ENCODE measurements at places on chromosomes 5 and 9. TPM values are rescaled to one million over a fixed set of nuclear protein-coding genes. Genes with fewer than 3 reads are reported as not detected.

- no peak for DNase-seq
Measured at GRCh38 chr5:79983618-79984017, 7.4 kb downstream of the MTX3 start.

GRCh38 chr5:72246954-72247442 is 73.0 kb downstream of the MRPS27 start:
- no peak for DNase-seq

DNA sequence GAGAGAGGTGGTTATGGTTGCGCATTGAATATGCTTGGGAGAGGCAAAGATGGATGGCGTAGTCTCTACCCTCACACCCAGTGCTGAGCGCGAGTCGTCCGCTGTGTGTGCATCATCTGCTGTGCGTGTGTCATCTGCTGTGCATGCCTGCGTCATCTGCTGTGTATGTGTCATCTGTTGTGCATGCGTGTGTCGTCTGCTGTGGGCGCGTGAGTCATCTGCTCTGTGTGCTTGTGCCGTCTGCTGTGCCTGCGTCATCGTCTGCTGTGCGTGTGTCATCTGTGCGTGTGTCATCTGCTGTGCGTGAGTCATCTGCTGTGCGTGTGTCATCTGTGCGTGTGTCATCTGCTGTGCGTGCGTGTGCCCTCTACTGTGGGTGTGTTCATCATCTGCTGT is 68.0 kb upstream of the IRX4 start:
- no peak for DNase-seq

The NUTM2F gene
- not detected for total RNA-seq

DNA sequence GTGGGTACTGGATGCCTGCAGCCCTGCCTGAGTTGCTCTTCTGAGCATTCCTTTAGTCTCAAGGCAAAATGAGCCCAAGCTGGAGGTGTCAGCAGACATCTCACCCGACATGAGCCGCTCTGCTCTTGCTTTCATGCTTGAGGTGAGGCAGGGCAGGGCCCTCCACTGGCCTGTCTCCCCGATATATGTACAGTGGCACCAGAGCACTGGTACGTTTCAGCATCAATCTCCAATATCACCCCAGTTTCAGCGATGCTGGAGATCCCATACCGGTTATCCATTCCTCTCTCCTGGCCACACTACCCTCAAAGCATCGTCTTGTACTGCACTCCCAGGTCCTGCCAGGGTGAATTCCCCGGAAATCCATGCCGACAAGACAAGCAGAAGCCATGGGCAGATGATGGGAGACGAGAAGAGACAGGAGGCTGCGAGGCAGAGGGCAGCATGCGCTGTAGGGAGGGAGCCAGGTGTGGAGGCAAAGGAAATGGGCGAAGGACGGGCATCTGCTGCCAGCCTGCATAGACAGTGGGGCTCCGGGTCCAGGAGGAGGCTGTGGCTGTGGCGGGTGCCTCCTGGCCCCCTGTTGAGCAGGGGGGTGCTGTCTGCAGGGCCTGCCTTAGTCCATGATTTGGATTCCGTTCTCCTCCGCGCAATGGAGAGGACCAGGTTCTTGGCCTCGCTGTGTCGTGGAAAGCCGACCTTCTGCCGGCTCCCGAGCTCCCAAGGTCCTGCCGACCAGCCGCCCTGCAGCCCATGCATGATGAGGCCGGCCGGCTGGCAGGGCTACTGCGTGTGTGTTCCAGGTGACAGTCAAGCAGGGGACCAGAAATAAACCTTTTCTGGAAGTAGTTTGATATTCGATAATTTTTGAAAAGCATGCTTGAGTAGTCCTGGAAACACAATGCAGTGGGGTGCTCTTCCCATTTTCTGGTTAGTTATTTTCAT is 152.2 kb upstream of the IRX2 start:
- no peak for DNase-seq

The STPG3 gene
- total RNA-seq, result 0.54 TPM
